Osteocyte (in vitro differentiated cells): ENCODE measurements at places on chromosomes 12 and 14. TPM values are rescaled to one million over a fixed set of nuclear protein-coding genes. Genes with fewer than 3 reads are reported as not detected.

Gene ALDH1L2
- total RNA-seq = 85.5 and 90.5 TPM in 2 replicates

Gene MED13L
- 229 and 234 TPM in 2 replicates for total RNA-seq

Gene PLBD1
- total RNA-seq = 0.13 and 0.89 TPM in 2 replicates

Gene GLIPR1
- 37.8 and 38.9 TPM in 2 replicates for total RNA-seq

Gene FAM222A
- 1.2 and 1.5 TPM in 2 replicates for total RNA-seq

Gene ACOT6
- total RNA-seq = not detected in 2 replicates

Gene GALNT16
- total RNA-seq = 2.6 and 3.1 TPM in 2 replicates

Gene AQP2
- total RNA-seq = not detected in 2 replicates

Gene ZFHX2
- 3.8 and 5.7 TPM in 2 replicates for total RNA-seq

Gene SLC2A14
- 1.9 and 2.3 TPM in 2 replicates for total RNA-seq

Gene PLA2G1B
- total RNA-seq = 0.67 and 1.2 TPM in 2 replicates

Gene MYH7
- not detected in 2 replicates for total RNA-seq

Gene GPRC5A
- 25.7 and 27.3 TPM in 2 replicates for total RNA-seq

Gene SLC17A8
- total RNA-seq = not detected in 2 replicates

DNA sequence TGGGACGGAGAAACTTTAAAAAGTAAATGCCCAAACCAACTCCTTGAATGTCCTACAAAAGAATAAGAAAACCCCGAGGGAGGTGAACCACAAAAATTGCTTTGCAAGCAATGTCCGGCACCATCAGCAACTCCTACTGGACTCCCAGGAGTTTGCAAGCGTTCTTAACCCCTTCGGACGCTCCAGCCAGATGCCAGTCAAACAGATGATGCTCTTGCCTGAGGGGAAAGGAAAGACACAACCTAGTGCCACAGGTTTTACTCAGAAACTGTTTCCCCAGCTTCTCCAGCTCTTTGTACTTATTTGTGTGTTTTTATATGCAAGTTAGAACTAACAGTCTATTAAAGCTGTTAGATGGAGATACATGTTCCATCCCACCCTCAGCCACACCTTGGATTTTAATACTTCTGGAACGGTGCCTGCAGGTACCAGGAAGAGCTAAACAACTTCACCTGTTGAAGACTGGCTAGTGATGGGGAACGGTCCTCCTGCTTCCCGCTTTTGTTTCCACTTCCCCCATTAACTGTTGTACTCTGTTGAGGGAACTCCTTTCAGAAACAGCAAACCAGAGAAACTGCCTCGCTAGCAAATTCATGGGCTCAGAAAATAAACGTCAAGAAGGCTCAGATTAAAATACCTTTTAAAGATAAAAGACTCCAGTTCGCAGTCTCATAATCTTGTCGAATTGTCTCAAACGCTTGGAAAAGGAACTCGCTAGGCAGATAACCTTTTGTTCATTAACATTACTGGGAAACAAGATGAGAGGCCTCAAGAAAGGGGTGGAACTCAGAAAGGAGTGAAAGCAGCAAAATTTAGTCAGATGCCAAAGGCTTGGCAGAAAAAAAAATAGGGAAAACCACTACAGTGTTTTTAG, 1.1 kb upstream of the FERMT2 start:
- no peak for DNase-seq
- peak overlapping the region; percentile 76 for H3K4me3 ChIP-seq
- H3K4me1 ChIP-seq = peaks cover 54% of the 10 kb centered on the region
- no peaks in the 10 kb centered on the region for H3K27me3 ChIP-seq
- H3K27ac ChIP-seq = peak overlapping the region; percentile 92
- H3K36me3 ChIP-seq = peaks cover 9% of the 10 kb centered on the region

GRCh38 chr12:5966486-5967095, 21.5 kb upstream of the ANO2 start:
- no peak for DNase-seq
- H3K27me3 ChIP-seq = peaks cover 35% of the 10 kb centered on the region
- no peak overlapping the region for H3K4me3 ChIP-seq
- peaks cover 21% of the 10 kb centered on the region for H3K4me1 ChIP-seq
- H3K36me3 ChIP-seq = no peaks in the 10 kb centered on the region

GRCh38 chr12:85076688-85077430, 40.7 kb downstream of the LRRIQ1 start:
- peaks cover 19% of the 10 kb centered on the region for H3K27me3 ChIP-seq
- DNase-seq = no peak
- no peak overlapping the region for H3K27ac ChIP-seq

- H3K4me3 ChIP-seq = no peak overlapping the region
- peaks cover 22% of the 10 kb centered on the region for H3K27me3 ChIP-seq
- no peak overlapping the region for H3K27ac ChIP-seq
Measured at GRCh38 chr12:68081561-68081960, 78.0 kb downstream of the IFNG start.

DNA sequence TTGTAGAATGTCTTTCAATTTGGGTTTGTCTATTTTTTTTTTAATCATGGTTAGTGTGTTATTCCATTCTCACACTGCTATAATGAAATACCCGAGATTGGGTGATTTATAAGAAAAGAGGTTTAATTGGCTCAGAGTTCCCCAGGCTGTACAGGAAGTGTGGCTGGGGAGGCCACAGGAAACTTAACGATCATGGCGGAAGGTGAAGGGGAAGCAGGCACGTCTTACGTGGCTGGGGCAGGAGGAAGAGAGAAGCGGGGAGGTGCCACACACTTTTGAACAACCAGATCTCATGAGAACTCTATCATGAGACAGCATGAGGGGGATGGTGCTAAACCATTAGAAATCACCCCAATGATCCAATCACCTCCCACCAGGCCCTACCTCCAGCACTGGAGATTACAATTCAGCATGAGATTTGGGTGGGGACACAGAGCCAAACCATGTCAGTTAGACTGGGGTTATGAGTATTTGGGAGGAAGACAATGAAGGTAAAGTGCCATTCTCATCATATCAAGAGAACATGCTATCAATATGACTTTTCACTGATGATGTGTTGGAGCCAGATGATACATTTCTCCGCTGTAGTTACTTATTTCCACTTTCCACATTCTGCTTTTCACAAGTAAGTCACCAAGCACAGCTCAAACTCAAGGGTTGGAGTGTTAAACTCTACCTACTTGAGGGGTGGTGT, 45.8 kb downstream of the AP5M1 start:
- no peaks in the 10 kb centered on the region for H3K36me3 ChIP-seq
- no peak for DNase-seq
- H3K4me3 ChIP-seq = no peak overlapping the region
- H3K27me3 ChIP-seq = peaks cover 26% of the 10 kb centered on the region

DNA sequence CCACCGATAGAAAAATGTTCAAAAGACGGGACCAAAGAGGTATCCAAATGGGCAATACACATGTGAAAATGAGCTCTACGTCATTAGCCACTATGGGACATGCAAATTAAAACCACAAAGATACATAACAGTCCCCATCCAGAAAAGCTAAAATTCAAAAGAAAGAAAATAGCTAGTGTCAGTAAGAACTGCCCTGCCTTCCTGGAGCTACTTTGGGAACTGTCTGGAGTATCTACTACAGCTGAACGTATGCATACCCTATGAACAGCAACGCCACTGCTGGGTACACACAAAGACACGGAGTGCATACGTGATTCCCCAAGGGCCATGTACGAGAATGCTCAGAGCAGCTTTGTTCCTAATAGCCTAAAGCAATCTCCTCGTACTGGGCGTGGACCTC, 25.8 kb upstream of the KRT77 start:
- no peak overlapping the region for H3K4me3 ChIP-seq
- no peak overlapping the region for H3K27ac ChIP-seq
- H3K27me3 ChIP-seq = peaks cover 34% of the 10 kb centered on the region
- no peak for DNase-seq
- no peaks in the 10 kb centered on the region for H3K36me3 ChIP-seq
- no peaks in the 10 kb centered on the region for H3K4me1 ChIP-seq

- no peak overlapping the region for H3K4me3 ChIP-seq
- DNase-seq = no peak
- H3K36me3 ChIP-seq = no peaks in the 10 kb centered on the region
Measured at GRCh38 chr12:7555752-7556151, 52.2 kb upstream of the CD163 start.

- H3K4me1 ChIP-seq = peaks cover 71% of the 10 kb centered on the region
- peaks cover 2% of the 10 kb centered on the region for H3K27me3 ChIP-seq
- peak overlapping the region; percentile 91 for H3K4me3 ChIP-seq
- peaks cover 1% of the 10 kb centered on the region for H3K36me3 ChIP-seq
Measured at GRCh38 chr12:57240066-57240921, 10.7 kb downstream of the STAC3 start.

GRCh38 chr14:58914279-58914855, 274.1 kb upstream of the DAAM1 start:
- no peak overlapping the region for H3K27ac ChIP-seq
- H3K36me3 ChIP-seq = no peaks in the 10 kb centered on the region
- H3K4me3 ChIP-seq = no peak overlapping the region

GRCh38 chr14:53957739-53958138, 1.1 kb upstream of the BMP4 start:
- no peak overlapping the region for H3K27ac ChIP-seq
- H3K36me3 ChIP-seq = no peaks in the 10 kb centered on the region
- no peak for DNase-seq
- H3K27me3 ChIP-seq = peaks cover 36% of the 10 kb centered on the region

DNA sequence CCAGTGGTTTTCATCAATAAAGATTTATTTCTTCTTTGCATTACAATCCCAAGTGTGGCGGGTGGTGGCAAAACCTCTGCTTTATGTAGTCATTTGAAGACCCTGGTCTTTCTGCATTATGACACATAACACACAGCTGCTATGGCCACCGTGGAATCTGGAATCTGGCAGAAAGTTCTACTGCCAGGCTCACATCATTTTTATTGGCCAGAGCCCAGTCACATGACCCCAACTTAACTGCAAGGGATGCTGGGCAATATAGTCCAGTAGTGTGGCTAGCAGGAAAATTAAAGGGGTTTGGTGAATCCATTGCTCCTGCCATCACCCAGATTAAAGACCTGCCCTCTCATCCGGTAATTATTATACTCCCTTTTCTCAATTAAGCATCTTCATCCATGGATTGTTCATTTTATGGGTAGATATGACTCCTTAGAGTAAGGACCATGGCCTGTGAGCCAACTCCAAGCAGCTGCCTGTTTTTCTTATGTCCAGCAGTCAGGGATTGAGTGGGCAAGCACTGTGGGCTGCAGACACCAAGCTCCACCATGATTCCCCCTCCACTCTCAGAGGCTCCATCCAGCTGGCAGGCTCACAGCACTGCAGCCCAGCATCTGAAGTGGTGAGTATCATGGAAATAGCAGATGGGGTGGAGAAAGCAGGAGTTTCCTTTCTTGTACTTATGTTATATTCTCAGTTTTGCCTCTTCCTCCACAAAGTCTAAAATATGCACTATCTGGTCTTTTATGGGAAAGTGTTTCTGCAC, 1030.7 kb downstream of the AACS start:
- no peaks in the 10 kb centered on the region for H3K27me3 ChIP-seq
- no peaks in the 10 kb centered on the region for H3K36me3 ChIP-seq
- DNase-seq = no peak
- no peaks in the 10 kb centered on the region for H3K4me1 ChIP-seq
- H3K27ac ChIP-seq = no peak overlapping the region

DNA sequence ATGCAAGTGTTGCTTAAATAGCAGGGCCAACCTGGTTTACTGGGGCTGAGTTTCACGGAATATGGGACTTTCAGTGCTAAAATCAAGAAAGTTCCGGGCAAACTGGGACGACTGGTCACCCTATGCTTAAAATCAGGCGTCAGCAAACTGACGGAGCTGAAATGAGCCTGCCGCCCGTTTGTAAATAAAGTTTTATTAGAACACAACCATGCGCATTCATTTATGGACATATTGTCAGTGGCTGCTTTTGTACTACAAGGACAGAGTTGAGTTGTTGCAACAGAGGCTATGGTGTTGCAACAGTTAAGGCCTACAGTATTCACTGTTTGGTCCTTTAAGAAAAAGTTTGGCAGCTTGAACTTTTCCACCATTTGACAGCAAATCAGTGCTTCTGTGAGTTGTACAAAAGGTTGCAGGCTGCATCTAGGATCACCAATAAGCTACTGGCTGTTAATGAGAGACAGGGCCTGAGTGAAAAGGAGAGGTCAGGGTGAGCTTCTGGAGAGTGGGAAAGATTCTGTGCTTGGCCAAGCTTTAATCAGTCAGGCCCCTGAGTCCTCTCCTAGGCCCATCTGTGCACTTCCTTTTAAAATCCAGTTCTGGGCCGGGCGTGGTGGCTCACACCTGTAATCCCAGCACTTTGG, 13.3 kb downstream of the SELPLG start:
- peaks cover 19% of the 10 kb centered on the region for H3K4me1 ChIP-seq
- no peak overlapping the region for H3K4me3 ChIP-seq
- H3K27ac ChIP-seq = no peak overlapping the region

GRCh38 chr12:87596134-87596533, 433.1 kb downstream of the C12orf50 start:
- H3K27me3 ChIP-seq = peaks cover 8% of the 10 kb centered on the region
- H3K27ac ChIP-seq = no peak overlapping the region
- no peak overlapping the region for H3K4me3 ChIP-seq
- H3K4me1 ChIP-seq = no peaks in the 10 kb centered on the region
- no peaks in the 10 kb centered on the region for H3K36me3 ChIP-seq

GRCh38 chr12:2057795-2058408, 5.1 kb downstream of the CACNA1C start:
- DNase-seq = no peak
- H3K4me3 ChIP-seq = peak overlapping the region; percentile 22
- H3K36me3 ChIP-seq = peaks cover 11% of the 10 kb centered on the region
- peaks cover 68% of the 10 kb centered on the region for H3K4me1 ChIP-seq
- H3K27ac ChIP-seq = peak overlapping the region; percentile 34
- no peaks in the 10 kb centered on the region for H3K27me3 ChIP-seq

DNA sequence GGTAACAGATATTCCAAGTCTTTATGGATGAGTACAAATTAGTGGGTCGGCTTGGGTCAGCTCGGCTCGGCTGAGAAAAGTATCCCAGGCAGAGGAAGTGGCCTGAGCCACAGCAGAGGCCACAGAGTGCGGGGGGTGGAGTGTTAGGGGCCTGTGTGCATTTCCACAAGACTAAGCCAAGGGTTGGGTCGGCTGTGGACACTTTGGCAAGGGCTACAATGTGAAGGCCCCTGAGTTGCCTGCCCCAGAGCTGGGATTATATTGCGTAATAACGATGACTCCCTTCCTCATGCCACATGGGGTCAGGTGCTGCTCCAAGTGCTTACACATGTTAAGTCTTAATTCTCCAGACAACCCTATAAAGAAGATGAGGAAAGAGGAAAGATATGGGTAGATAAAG, 11.4 kb downstream of the EVL start:
- peak; percentile 56 for DNase-seq
- H3K4me3 ChIP-seq = no peak overlapping the region
- no peaks in the 10 kb centered on the region for H3K27me3 ChIP-seq
- H3K4me1 ChIP-seq = peaks cover 76% of the 10 kb centered on the region
- H3K27ac ChIP-seq = peak overlapping the region; percentile 71

- peaks cover 40% of the 10 kb centered on the region for H3K4me1 ChIP-seq
- H3K27me3 ChIP-seq = no peaks in the 10 kb centered on the region
- DNase-seq = no peak
- H3K4me3 ChIP-seq = no peak overlapping the region
- H3K36me3 ChIP-seq = peaks cover 3% of the 10 kb centered on the region
Measured at GRCh38 chr12:19227190-19227879, 97.8 kb downstream of the PLEKHA5 start.

GRCh38 chr12:125579916-125580315, 514.7 kb downstream of the AACS start:
- H3K27ac ChIP-seq = no peak overlapping the region
- H3K4me3 ChIP-seq = no peak overlapping the region
- H3K36me3 ChIP-seq = no peaks in the 10 kb centered on the region
- H3K27me3 ChIP-seq = no peaks in the 10 kb centered on the region

GRCh38 chr12:1474041-1474573, 120.3 kb downstream of the FBXL14 start:
- no peak for DNase-seq
- peaks cover 14% of the 10 kb centered on the region for H3K4me1 ChIP-seq
- H3K4me3 ChIP-seq = no peak overlapping the region
- H3K27me3 ChIP-seq = no peaks in the 10 kb centered on the region
